Activated naive CD4-positive, alpha-beta T cell treated with Interleukin-2 at 50 U/mL for 16 hours (primary cell): ENCODE measurements at places on chromosomes 2 and 18.
A peak's percentile ranks its signal among the peaks of the same experiment; 100 is the strongest.

GRCh38 chr2:185700883-185701282 lies 37.7 kb upstream of the FSIP2 start:
- no peak for DNase-seq

GRCh38 chr18:26309281-26309680 lies 83.0 kb downstream of the TAF4B start:
- no peak for DNase-seq

GRCh38 chr2:210584834-210585233 lies 28.4 kb downstream of the CPS1 start:
- no peak for DNase-seq

DNA sequence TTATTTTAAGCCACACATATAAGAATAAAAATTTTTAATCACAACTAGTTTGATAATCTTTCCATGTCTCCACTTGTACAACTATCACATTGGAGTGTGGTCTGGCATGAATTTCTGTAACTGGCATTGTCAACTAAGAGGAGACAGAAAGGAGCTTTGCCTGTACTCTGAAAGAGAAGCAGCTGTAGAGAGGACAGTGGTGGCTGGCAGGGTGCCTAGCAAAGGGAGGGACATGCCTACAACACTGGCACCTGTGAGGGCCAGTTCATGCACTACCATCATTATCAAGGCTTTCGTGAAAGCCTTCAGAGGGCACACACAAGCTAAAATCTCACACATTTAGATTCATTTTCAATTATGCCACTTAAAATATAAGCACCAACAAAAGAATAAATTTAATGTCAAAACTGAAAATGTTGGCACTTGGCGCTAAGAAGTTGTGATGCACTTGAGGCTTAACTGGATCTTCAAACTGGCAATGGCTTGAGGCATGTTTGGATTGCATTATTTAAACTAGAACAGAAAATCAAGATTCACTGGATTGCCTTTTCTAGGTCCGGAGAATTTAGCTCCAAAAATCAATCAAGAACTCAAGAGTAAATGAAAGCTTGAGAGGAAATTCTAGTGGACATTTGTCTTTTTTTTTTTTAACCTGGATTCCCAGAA lies 238.6 kb downstream of the ZNF385B start:
- no peak for DNase-seq

DNA sequence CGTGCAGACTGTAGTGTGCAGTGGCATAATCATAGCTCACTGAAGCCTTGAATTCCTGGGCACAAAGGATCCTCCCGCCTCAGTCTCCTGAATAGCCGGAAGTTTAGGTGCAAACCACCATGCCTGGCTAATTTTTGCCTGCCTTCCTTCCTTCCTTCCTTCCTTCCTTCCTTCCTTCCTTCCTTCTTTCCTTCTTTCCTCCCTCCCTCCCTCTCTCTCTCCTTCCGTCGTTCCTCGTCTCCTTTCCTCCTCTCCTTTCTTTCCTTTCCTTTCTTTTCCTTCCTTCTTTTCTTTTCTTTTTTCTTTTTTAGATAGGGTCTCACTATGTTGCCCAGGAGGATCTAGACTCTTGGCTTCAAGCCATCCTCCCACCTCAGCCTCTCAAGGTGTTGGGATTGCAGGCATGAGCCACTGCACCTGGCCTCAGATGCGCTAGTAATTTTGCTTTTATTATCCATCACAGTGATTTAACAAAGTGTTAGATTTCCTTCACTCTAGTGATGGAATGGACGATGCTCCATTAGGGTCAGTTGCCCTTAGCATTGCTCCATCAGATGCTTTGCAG lies 6.6 kb upstream of the ANKRD29 start:
- no peak for DNase-seq

- DNase-seq: no peak
Measured at GRCh38 chr18:629269-630150, 27.9 kb upstream of the TYMS start.

DNA sequence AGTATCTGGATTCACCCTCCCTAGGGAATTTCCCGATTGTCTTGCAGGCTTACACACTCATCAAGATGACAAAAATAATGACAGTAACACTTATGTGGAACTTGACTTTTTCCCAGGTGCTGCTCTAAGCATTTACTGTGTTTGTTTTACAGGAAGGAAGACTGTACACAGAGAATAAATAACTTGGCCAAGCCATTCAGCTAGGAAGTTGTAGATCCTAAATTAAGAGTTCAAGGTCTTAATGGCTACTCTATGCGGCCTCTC lies 549 bp upstream of the DPP4 start:
- no peak for DNase-seq

- no peak for DNase-seq
Measured at GRCh38 chr2:46329803-46330775, 32.9 kb downstream of the EPAS1 start.

- no peak for DNase-seq
Measured at GRCh38 chr2:222434204-222434603, 9.9 kb downstream of the SGPP2 start.

DNA sequence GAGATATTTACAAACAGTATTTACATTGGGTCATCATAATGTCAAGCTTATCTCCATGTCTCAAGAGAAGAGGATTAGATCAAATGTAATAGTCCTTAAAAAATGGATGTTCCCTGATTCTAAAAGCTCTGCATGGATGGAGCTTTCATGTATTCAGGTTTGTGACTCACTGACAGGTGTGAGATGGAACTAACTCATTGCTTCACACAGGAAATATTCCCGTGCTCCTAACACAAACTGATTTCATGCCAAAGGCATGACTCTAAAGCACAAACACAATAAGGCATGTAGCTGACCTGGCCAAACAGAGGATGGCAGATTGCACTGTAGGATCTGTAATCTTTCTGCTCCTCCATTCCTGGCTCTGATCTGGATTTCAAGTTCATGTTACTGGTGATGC lies 110.0 kb downstream of the ALK start:
- no peak for DNase-seq

DNA sequence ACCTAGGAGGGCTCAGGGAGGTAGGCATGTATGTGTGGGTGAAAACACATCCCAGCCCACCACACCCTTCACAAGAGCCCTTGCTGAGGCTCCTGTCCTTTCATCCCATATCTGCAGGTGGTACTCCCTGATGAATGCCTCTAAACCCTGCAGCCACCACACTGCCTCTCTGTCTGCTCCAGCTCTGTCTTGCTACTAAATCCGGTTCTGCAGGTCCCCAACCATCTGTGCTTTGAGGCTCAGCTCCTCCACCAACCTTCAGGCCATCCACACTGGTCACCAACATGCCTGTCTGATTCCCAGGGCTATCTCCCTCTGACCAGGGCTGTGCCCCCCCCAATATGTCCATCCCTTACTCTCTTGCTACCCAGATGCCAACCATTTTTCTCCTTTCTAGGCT lies 92.7 kb downstream of the BIN1 start:
- no peak for DNase-seq

- no peak for DNase-seq
Measured at GRCh38 chr2:176967911-176968450, 244.6 kb upstream of the HNRNPA3 start.

GRCh38 chr2:39115556-39115955 lies 5.3 kb downstream of the SOS1 start:
- no peak for DNase-seq

DNA sequence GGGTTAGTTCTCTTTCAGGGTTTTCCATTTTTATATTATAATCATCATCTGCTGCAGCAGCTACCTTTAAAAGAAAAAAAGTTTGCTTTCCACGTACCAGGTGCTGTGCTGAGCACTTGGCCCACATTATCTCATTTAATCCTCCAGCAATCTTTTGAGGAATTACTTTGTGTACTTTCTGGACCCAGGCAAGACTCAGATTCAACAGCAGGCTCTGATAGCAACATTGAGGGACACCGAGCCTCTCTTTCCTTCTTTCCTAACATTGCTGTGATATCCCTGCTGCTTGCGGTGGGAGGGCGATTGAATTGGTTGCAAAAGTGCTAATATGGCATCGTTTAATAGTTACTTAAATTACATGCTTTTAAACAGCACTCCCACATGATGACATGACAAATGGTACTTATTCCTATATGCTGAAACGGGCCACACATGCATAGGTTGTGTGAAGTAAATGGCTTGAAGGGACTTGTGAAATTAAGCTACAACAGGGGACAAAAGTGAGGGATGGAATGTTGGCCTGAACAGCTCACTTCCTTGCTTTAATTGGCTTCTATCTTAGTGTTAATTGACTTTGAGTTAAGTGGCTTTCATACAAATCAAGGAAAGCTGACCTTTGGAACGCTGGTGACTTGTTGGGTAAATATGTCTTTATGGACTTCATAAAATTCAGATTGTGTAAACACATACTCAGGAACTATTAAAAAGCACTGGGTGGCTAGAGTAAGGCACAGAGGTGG lies 21.2 kb downstream of the SPRED2 start:
- DNase-seq: no peak

DNA sequence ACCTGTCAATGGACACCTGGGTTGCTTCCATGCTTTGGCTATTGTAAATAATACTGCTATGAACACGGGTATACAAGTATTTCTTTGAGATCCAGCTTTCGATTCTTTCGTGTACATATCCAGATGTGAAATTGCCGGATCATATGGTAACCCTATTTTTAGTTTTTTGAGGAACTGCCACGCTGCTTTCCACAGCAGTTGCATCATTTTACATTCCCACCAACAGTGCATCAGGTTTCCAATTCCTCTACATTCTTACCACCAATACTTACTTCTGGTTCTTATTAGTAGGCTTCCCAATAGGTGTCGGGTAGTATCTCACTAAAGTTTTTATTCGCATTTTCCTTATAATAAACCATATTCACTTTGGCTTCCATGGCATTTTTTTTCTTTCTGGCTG lies 69.6 kb downstream of the PID1 start:
- no peak for DNase-seq

DNA sequence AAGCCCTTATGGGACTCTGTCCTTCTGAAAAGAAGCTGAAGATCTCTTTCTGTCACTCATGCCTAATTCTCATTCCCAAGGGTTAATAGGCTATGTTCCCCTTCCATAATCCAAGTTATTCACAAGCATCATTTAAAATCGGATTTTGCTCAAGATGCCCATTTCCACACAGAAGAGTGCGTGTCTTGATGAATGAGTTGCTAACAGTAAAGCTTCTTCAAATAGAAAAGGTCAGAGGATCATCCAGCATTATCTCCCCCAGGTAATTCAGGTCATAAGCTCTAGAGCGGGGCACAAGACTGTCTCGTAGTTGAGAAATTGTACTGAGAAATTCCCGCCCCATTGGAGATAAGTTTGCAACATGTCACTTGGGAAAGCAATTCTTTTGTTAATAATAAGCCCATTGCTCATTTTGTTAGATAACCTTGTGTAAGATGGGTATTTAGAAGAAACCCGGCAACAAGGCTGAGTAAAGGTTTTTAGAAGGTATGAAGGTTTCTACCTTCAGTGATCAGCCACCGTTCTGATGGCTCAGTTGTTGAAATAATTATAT lies 290.7 kb upstream of the EPAS1 start:
- DNase-seq: no peak

DNA sequence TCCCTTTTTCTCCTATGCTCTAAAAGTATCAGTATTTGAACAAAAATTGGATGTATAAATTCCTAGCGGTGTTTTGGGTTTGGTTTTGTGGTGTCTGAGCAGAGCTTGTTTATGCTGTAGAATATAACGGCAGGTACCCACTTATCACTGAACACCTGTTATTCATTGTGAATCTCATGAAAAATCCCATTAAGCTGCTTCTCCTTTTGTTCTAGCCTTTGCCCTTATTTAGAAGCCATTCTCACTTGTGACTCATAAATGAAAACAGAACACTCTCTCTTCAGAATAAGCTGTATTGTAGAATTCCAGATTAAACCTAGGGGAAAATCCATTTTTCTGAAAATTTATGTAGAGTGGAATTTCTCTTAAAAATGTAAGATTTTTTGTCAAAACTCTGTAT lies 104.0 kb downstream of the PRPF40A start:
- no peak for DNase-seq

DNA sequence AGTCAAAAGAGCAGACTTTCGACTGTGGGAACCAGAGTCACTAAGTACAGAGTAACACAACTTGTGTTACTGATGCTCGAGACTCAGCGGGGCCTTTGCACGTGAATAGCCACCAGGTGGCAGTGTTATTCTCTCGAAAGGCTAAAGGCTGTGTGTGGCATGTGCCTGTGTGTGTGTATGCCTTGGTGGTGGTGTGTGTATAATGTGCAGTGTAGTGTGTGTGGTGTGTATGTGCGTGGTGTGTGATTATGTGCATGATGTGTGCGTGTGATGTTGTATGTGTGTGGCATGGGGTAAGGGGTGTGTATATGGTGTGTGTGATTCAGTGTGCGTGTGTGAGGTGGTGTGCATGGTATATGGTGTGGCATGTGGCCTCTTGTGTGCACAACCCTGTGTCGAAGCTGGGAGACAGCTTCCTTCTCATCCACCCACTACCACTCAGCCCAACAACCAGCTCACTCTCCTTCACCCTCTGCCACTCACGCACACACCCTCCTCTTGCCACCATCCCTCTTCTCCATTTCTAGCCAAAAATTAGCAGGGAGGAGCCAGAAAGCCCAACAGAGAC lies 83.0 kb upstream of the ZNF532 start:
- peak; percentile 73 for DNase-seq

GRCh38 chr18:76212960-76213359 lies 282.1 kb downstream of the ZNF516 start:
- DNase-seq: no peak

DNA sequence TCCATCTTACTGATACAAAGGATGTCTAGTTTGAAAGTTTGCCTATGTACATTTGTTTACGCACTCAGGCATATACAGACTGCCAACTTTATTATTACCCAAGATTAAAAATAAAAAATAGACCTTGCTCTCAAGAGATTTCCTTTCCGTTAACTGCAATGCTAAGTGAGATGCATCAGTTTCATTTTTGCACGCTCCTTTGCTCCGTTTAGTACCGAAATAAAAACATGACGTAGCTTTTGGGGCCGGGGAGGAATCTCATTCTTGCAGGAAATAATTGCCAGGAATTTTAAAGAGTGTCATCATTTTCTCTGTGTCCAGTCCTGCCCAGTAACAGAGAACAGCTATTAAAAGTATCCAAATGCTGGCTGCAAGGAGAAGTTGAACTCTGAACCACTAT lies 169.5 kb downstream of the SLC8A1 start:
- no peak for DNase-seq

DNA sequence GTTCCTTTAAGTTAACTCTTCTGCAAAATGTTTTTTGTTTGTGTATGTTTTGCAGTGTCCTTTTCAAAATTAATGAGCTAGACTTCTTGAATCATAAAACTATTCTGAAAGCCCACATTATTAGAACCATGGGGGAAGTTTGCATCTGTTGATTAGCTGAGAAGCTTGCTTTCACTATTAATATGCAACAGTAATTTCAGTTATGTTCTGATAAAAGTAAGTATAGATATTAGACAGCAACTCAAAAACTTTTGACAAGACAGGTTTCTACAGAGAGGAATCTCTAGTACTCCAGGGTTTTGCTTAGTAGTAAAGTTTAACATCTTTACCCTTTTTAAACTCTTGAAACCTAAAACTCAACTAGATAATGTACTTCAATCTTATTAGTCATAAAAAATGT lies 147.8 kb downstream of the UBE2E3 start:
- DNase-seq: no peak

GRCh38 chr2:17251171-17251570 lies 267.1 kb downstream of the RAD51AP2 start:
- no peak for DNase-seq
